Activated naive CD4-positive, alpha-beta T cell treated with anti-CD3 and anti-CD28 coated beads for 36 hours (primary cell): ENCODE measurements at places on chromosomes 3 and 15. TPM values are rescaled to one million over a fixed set of nuclear protein-coding genes. Genes with fewer than 3 reads are reported as not detected.
A peak's percentile ranks its signal among the peaks of the same experiment; 100 is the strongest.

DNA sequence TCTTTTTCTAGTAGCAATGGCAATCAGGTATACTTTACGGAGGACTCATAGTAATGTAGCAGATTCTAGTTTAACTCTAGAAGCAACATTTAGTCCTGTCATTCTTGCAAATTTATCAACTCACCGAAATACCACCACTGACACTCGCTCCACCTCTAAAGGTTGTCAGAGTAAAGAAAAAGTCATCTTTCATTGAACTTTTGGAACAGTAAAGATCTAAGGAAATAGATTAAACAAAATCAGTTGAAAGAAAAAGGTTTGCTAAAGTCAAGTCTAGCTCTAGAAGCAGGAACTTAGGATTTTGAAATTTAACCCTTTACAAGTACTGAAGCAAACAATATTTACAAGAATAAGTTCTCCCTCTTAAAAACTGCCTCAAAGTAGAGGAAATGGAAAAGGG lies 8.7 kb downstream of the ATP8B4 start:
- peaks cover 9% of the 10 kb centered on the region for H3K27me3 ChIP-seq
- H3K36me3 ChIP-seq, result no peaks in the 10 kb centered on the region
- DNase-seq, result no peak
- H3K4me3 ChIP-seq, result no peak overlapping the region
- peaks cover 33% of the 10 kb centered on the region for H3K4me1 ChIP-seq

DNA sequence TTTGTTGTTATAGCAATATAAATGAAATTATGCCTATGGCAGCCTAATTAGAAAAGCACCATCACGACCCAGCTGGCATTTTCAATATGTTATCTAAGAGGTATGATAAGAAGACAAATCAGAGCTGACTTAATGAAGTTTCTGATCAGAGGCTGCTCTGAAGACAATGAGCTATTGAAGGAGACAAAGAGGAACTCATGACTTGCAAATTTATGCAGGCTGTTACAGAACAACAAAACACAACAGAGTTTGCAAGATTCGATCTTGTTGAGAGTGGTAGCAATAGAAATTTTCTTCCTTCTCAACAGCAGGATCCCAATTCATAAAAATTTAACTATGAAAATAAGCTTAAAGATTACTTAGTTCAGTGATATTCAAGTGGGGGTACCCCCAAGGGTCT lies 7.7 kb downstream of the CCDC54 start:
- no peaks in the 10 kb centered on the region for H3K36me3 ChIP-seq
- H3K4me1 ChIP-seq, result no peaks in the 10 kb centered on the region
- H3K27me3 ChIP-seq, result peaks cover 6% of the 10 kb centered on the region
- no peak overlapping the region for H3K4me3 ChIP-seq

- no peak overlapping the region for H3K4me3 ChIP-seq
- no peaks in the 10 kb centered on the region for H3K36me3 ChIP-seq
- H3K27ac ChIP-seq, result no peak overlapping the region
- H3K4me1 ChIP-seq, result peaks cover 2% of the 10 kb centered on the region
- DNase-seq, result no peak
These were observed 336.2 kb upstream of the TPM1 start for GRCh38 chr15:62706317-62706716.

Gene TGM4
- total RNA-seq, result not detected

DNA sequence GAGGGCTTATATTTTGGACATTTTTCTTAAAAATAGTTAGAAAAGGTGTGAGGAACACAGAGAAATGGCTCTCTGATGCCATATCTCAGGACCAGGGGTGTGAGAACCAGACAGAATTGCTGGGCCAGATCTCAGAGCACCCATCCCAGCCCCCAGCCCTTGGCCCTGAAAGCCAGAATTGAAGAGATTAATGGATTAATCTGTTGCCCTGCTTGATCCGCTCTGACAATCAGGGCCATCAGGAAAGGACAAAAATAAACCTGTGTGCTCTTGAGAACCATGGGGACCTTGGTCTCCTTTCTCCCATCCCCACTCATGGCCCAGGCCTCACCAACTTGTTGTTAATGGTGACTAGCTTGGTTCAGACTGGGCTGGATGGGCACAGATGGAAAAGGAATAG lies 113.5 kb downstream of the CADPS start:
- no peak for DNase-seq
- H3K27me3 ChIP-seq, result peaks cover 2% of the 10 kb centered on the region
- H3K4me3 ChIP-seq, result no peak overlapping the region
- H3K36me3 ChIP-seq, result no peaks in the 10 kb centered on the region

Gene RAB27A
- total RNA-seq, result 124 TPM

Gene MYO5C
- 0.25 TPM for total RNA-seq

Gene FXR1
- 184 TPM for total RNA-seq

Gene TRAT1
- 17.7 TPM for total RNA-seq

- H3K27ac ChIP-seq, result no peak overlapping the region
- H3K36me3 ChIP-seq, result peaks cover 17% of the 10 kb centered on the region
- no peak overlapping the region for H3K4me3 ChIP-seq
- H3K27me3 ChIP-seq, result no peaks in the 10 kb centered on the region
These were observed 171.2 kb downstream of the APBA2 start for GRCh38 chr15:29056839-29057450.

GRCh38 chr15:70329179-70329578 lies 231.5 kb upstream of the TLE3 start:
- H3K27ac ChIP-seq, result no peak overlapping the region
- no peak overlapping the region for H3K4me3 ChIP-seq
- H3K36me3 ChIP-seq, result no peaks in the 10 kb centered on the region
- DNase-seq, result no peak
- peaks cover 3% of the 10 kb centered on the region for H3K4me1 ChIP-seq
- H3K27me3 ChIP-seq, result peaks cover 3% of the 10 kb centered on the region

GRCh38 chr3:81439108-81439507 lies 322.3 kb downstream of the GBE1 start:
- no peaks in the 10 kb centered on the region for H3K36me3 ChIP-seq
- H3K27me3 ChIP-seq, result no peaks in the 10 kb centered on the region
- no peaks in the 10 kb centered on the region for H3K4me1 ChIP-seq

DNA sequence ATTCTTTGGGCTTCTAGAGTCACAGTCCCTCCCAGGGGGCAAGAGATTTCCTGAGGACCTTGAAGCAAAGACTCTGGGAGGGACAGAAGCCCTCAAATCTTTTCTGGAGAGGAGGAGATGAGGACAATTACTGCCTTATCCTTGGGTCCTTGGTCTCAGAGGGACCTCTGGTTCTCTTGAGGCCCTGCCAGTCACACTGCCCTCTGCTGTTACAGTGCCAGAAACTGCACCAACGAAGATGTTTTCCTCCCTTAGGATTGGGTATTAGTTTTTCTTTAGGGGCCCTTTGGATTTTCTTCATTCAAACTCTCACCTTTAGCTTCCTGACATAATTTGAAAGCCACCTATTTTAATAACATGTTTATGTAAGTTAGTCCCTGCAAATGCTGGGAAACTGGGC lies 58.2 kb upstream of the SCN5A start:
- peak; percentile 7 for DNase-seq
- H3K27ac ChIP-seq, result no peak overlapping the region
- no peaks in the 10 kb centered on the region for H3K4me1 ChIP-seq
- no peak overlapping the region for H3K4me3 ChIP-seq
- peaks cover 4% of the 10 kb centered on the region for H3K27me3 ChIP-seq
- H3K36me3 ChIP-seq, result no peaks in the 10 kb centered on the region

GRCh38 chr15:99427668-99428361 lies 138.0 kb upstream of the MEF2A start:
- no peaks in the 10 kb centered on the region for H3K27me3 ChIP-seq
- peaks cover 46% of the 10 kb centered on the region for H3K4me1 ChIP-seq
- H3K27ac ChIP-seq, result no peak overlapping the region
- H3K4me3 ChIP-seq, result no peak overlapping the region

DNA sequence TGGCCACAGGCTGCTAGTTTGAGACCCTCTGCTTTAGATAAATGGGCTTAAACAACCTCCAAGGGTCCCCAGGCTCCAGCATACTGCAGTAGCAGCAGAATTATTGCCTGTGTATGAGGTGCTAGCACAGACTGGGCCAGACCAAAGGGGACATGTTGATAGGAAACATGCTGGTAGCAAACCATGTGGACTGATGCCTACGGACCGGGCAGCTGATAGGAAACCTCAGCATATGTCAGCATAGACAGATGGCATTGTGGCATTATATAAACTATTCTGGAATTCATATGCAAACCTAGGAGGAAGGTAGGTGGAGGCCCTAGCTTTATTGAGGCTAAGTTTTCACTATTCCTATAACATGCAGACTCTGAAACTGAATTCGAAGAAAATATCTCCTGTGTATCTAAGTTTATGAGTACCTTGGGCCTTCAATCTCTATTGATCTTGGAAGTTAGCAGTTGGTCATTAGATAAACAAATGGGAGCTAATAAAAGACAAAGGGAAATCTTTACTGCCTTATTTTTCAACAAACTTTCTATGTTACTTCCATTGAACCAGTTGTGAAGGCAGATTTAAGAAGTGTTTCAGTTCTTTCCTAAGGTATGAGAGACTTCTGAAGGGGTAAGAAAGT lies 1.7 kb upstream of the HGD start:
- H3K27ac ChIP-seq, result no peak overlapping the region
- no peaks in the 10 kb centered on the region for H3K36me3 ChIP-seq

- no peak for DNase-seq
- H3K36me3 ChIP-seq, result no peaks in the 10 kb centered on the region
- H3K27me3 ChIP-seq, result peaks cover 20% of the 10 kb centered on the region
- H3K27ac ChIP-seq, result no peak overlapping the region
- no peaks in the 10 kb centered on the region for H3K4me1 ChIP-seq
These were observed 471.2 kb downstream of the MFSD1 start for GRCh38 chr3:159273070-159273469.

DNA sequence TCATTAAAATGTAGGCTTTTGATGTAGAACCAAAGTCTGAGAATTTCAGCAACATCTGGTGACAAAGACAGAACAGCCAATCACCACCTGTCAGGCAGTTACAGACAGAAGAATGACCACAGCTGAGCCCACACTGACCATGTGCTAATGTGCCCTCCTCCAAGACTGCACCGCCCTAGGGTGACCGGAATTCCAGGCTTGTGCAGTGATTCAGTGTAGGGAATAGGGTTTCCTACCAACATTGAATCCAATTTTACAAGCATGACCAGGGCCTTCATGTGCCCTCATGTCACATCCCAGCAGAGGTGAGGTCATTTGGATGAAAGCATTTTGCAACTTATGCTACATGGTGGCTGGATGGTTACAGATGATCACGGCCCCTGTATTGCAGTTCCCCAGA lies 412.5 kb downstream of the SOX2 start:
- no peaks in the 10 kb centered on the region for H3K4me1 ChIP-seq
- no peaks in the 10 kb centered on the region for H3K36me3 ChIP-seq
- H3K27me3 ChIP-seq, result no peaks in the 10 kb centered on the region
- no peak for DNase-seq

Gene THSD4
- not detected for total RNA-seq

GRCh38 chr3:37219266-37219665 lies 44.9 kb upstream of the LRRFIP2 start:
- no peak overlapping the region for H3K4me3 ChIP-seq
- peaks cover 5% of the 10 kb centered on the region for H3K4me1 ChIP-seq
- no peaks in the 10 kb centered on the region for H3K27me3 ChIP-seq

Gene CEMIP
- not detected for total RNA-seq

Gene TMEM212
- not detected for total RNA-seq

Gene TMEM207
- total RNA-seq, result not detected

- no peak for DNase-seq
- no peaks in the 10 kb centered on the region for H3K27me3 ChIP-seq
- peaks cover 35% of the 10 kb centered on the region for H3K4me1 ChIP-seq
- H3K27ac ChIP-seq, result no peak overlapping the region
- H3K36me3 ChIP-seq, result no peaks in the 10 kb centered on the region
- no peak overlapping the region for H3K4me3 ChIP-seq
These were observed 59.6 kb downstream of the ZBTB20 start for GRCh38 chr3:115087512-115087911.

- H3K36me3 ChIP-seq, result no peaks in the 10 kb centered on the region
- no peak overlapping the region for H3K4me3 ChIP-seq
- no peak for DNase-seq
These were observed 66.0 kb downstream of the STAC start for GRCh38 chr3:36446276-36446675.

Gene KBTBD12
- total RNA-seq, result not detected

DNA sequence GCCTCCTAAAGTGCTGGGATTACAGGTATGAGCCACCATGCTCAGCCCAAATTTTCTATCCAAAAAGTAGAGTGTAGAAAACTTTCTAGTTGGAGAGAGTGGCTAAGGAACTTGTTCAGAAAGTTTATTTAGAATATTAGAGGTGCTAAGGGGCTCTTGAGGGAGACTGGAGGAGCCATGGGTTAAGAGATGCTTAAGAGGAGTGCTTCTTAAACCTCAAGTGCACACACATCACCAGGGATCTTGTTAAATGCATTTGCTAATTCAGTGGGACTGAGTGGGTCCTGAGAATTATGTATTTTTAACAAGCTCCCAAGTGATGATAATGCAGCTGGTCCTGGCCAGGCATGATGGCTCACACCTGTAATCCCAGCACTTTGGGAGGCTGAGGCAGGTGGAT lies 29.7 kb upstream of the SLMAP start:
- no peaks in the 10 kb centered on the region for H3K4me1 ChIP-seq
- no peaks in the 10 kb centered on the region for H3K36me3 ChIP-seq
- no peak overlapping the region for H3K27ac ChIP-seq
- no peak for DNase-seq
- no peaks in the 10 kb centered on the region for H3K27me3 ChIP-seq
- no peak overlapping the region for H3K4me3 ChIP-seq

GRCh38 chr3:193418576-193419373 lies 40.2 kb upstream of the ATP13A5 start:
- no peak overlapping the region for H3K27ac ChIP-seq
- peaks cover 15% of the 10 kb centered on the region for H3K36me3 ChIP-seq
- H3K27me3 ChIP-seq, result no peaks in the 10 kb centered on the region
- H3K4me1 ChIP-seq, result no peaks in the 10 kb centered on the region

Gene ZNF80
- total RNA-seq, result 0.44 TPM

DNA sequence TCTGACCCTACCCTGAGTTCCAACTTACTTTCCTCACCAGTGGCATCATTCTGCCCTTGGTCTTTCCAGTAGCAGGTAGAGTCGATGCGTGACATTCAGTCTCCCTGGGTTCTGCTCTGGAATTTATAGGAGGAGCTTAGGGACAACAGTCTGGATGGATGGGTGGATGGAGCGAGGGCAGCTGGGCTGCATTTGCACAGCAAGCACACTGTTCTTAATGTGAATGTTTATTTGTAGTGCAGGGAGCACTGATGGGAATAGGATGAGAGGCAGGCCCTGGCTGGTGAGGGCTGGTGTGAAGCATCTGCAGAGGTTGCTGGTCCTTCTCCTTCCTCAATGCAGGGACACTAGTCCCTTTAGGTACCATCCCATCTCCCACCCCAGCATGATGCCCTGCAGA lies 176.2 kb downstream of the EPHB1 start:
- H3K36me3 ChIP-seq, result no peaks in the 10 kb centered on the region
- H3K27ac ChIP-seq, result no peak overlapping the region
- H3K4me1 ChIP-seq, result no peaks in the 10 kb centered on the region
- H3K4me3 ChIP-seq, result no peak overlapping the region
- DNase-seq, result no peak

DNA sequence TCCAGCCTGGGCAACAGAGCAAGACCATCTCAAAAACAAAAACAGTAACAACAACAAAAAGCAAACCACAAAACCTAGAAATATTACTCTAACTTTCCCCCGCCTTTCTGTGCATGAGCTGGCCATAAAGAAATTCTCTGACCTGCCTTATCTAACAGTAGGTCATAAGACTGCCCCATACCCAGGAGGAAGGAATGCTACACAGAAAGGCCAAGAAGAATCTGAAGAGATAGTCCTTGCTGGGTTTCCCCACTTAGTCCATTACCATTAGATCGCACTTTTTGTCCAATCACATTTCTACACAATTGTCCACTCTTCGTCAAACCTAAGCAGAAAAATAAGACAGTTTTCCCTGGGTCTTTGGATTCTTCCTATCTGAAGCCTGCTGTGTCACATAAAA lies 23.5 kb downstream of the CIAO2A start:
- H3K36me3 ChIP-seq, result peaks cover 8% of the 10 kb centered on the region
- no peak for DNase-seq
- peaks cover 5% of the 10 kb centered on the region for H3K4me1 ChIP-seq
- no peaks in the 10 kb centered on the region for H3K27me3 ChIP-seq
